Right renal pelvis (tissue), 4 donors: ENCODE measurements at places on chromosomes 16 and 17.

DNA sequence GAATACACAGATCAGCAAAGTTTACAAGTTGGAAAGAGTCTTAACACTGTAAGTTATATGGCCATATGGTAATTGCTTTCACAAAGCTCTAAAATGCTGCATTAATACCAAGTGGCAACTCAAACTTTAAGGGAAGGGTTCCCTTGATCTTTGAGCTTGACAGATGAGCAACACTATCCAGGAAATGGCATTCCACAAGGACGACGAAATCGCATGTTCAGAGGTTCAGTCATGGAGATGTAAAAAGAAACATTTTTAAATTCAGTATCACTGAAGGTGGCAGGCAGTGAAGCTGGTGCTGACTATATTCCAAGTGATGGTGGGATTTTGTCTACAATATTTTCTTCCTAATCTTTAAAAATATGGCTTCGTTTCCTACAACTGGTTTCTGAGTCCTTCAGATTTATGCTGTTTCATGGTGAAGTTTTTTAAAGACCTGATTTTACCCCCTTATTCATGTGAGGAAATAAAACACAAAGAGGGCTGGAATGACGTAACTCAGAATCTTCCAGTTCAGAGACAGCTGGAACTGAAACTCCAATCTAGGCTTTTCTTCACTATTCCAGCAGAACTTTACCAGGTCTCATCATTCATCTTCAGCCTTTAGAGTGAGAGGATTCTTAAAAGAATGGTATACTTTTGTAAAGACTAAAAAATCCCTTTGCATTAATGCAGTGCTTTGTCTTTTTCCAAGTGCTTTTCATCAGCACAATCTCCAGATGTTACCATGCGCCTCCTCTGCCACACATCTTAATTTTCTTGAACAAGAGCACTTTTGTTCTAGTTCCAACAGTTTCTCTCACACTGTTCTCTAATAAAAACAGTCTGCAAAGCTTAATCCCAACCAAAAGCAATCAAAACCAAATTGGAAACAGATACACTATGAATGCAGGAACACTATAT is 20.2 kb downstream of the CHCT1 start:
- DNase-seq: no peak

DNA sequence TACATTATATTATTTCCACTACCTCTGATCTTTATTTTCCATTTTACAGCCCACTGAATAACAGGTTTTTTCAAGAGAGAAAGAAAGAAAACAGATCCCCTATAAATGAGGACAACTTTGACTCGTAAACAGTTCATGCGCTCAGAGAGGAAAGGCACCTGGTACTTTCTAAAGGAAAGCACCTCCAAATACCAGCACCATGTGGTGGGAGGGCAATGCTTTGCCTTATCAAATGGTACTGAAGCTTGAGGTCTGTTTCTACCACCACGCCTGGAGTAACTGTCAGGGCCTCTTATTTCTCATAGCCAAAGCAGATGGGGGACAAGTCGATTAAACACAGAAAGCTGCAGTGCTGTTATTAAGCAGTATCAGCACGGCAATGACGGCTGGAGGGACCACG is 510.3 kb upstream of the ZFHX3 start:
- DNase-seq: no peak

- DNase-seq: no peak
Measured at GRCh38 chr16:15510992-15511391, 76.6 kb downstream of the BMERB1 start.

- no peak for DNase-seq
Measured at GRCh38 chr17:58376472-58377000, 24.5 kb upstream of the SUPT4H1 start.

GRCh38 chr16:801584-802363 is 1.2 kb upstream of the GNG13 start:
- no peak for DNase-seq

- DNase-seq: no peak
Measured at GRCh38 chr17:77916264-77916663, 42.2 kb upstream of the TNRC6C start.

DNA sequence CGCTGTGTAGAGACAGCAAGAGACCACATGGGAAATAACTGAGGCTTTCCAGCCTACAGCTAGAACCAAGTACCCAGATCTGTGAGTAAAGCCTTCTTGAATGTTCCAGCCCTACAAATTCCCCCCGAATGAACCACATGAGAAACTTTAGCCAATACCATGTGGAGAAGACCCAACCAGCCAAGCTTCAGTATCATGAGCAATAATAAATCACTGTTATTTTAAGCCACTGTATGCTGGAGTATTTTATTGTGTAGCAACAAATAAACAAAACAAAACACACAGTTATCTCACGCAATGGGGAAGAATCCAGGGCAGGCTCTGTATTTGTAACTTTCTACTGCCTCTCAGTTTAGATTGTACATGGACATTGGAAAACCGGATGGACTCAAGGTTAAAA is 426.2 kb downstream of the CDH11 start:
- no peak for DNase-seq

DNA sequence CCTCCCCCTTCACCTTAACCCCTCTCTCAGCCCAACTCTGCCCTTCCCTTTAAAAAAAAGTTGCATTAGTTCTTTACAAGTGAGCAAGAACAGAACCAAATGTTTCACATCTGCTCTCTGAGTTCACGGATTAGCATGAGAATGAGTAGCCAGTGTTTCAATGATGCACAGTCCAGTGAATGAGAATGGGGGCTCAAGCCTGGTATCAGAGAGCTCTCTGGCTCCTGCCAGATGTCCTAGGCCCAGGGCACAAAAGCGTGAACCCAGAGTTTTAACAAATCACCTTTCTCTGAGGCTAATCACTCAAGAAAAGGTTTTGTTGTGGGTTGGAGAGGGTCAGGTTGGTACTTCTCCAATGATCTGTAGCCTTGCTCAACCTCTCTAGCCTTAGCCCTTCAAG is 41.5 kb upstream of the HS3ST3A1 start:
- DNase-seq: no peak

DNA sequence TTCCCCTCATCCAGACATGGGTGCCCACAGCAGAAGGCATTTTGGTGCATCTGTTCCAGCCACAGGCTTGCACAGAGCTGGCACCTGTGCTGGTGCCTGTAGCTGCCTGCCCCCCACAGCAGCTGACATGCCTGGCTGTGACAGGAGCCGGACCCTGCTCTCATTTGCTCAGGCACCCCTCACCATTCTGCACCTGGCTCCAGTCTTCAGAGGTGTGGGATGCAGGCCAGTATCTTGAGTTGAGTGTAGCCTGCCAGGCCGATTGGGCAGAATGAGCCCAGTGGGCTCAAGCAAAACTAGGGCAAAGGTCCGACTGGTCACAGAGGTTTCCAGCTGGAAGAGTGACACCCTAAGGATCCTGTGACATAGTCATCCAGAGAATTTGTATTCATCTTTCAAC is 887.7 kb downstream of the CDH11 start:
- DNase-seq: no peak

DNA sequence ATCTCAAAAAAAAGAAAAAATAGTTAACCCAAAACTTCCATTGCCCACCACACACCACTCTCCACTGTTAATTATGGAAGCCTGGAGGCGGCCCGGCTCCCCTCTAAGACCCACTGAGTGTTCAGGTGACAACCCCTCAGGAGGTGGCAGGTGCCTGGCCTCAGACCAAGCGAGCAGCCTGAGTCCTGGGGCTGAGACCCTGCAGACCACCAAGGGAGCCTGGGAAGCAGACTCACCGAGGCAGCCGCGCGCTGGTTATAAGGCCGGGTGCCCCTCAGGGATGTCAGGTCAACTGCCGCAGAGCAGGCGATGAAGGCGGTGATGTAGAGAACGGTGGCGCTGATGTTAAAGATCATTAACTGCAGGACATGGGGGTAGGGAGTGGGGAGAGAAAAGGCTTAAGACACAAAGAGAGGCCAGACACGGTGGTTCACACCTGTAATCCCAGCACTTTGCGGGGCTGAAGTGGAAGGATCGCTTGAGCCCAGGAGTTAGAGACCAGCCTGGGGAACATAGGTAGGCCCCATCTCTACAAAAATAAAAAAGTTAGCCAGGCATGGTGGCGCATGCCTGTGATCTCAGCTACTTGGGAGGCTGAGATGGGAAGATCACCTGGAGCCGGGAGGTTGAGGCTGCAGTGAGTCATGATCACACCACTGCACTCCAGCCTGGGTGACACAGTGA is 13.3 kb downstream of the ARL2BP start:
- DNase-seq: no peak

DNA sequence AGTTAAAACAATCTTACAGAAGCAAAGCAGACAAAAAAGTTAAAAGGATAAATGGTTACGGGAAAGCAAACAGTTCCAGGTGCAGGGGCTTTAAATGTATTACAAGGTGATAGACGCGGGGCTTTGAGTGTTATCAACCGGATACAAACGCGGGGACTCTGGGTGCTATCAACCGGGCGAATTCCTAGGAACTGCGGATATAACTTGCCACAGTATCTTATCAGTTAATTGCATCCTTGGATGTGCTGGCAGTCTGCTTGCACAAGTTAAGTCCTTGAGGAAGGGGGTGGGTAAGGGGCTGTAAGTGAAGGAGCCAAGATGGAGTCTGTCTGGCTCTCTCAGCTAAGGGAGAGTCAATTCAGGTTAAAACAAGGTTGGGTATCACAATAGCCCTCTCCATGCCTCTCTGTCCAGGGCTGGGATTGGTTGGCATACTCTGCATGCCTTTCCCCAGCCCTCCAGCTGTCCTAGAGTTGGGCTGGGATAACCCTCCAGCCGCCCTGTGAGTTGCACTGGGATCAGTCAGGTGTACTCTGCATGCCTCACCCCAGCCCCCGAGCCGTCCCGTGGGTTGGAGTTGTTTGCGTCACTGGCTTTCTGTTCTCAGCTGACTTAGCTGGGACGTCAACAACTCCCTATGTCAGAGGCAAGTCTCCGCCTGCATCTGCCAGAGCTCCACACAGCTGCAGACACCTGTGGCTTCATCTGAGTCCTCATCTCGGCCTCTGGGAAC is 40.9 kb downstream of the TMEM235 start:
- DNase-seq: peak; percentile 75

DNA sequence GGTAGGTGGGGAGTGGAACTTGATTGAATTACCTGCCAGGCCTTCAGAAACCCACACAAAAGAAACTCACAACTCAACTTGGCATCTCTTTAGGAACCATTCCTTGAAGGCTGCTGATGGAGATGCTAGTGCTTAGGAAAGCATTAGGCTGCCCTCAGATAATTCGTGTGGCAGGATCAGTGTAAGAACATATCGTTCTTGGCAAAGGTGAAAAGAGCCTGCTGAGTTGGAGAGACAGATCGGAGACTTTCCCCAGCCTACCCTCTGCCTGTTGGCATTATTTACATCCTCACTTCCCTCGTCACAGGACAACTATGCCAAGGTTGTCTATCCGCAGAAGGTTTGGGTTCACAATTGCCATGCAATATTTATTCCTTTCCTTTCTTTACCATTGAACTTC is 120.0 kb upstream of the HS3ST3A1 start:
- DNase-seq: no peak

DNA sequence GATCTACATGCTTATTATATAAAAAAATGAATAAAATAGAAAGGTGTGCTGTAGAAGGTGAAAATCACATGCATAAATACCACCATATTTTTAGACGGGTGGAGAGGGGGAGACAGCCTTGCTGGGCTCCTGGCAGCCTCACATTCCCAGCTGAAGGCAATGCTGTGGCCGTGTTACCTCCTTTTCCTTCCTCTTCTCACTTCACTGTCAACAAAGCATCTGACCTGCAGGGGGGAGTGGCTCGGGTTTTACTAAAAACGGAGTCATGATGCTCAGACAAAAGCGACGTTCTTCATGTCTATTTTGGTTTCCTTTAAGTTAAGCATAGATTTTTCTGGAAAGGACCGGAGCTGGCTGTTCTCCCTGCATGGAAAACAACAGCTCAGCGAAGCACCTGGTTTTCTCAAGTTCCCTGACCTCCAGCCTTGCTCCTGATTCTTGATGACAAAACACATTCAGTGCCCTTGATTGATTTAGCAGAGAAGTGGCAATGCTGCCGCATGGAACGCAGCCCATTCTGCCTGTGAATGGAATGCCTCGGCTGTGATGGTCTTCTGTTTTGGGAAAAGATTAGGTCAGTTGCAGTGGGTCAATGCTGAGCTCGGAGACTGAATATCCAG is 5.5 kb upstream of the RPTOR start:
- DNase-seq: no peak

DNA sequence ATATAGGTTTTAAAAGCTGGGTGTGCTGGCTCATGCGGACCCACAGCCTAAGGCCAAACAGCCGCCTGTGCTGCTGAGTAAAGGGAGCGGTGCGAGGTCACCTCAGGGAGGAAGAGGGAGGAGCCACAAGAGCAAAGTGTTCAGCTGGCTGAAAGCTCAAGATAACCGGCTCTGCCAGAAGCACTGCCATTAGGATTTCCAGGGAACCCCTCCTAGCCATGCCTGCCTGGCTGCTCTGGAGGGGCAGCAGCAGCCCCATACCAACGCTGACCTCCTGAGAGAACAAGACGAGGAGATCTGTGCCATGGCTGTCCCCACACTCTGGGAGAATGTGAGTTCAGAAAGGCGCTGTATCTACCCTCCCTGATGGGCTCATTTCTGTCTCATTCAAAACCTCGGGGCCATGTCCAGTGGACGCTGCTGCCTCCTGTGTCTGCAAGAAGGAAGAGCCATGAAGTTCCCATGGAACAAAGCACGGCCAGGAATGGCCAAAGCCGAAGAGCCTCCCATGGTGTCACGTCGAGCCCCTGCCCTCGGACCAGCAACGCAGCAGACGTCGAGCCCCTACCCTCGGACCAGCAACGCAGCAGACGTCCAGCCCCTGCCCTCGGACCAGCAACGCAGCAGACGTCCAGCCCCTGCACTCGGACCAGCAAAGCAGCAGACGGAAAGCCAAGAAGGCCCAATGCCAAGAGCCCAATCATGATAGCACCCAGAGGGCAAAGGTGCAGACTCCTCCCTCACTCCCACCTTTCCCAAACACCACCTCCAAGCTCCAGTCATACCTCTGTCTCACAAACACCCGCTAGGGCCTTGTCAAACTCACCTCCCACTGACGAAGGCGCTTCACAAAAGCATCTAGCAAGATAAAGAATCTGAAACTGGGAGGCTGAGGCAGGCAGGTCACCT is 107.0 kb downstream of the ANKRD11 start:
- no peak for DNase-seq
